Stimulated activated CD8-positive, alpha-beta memory T cell treated with anti-CD3 and anti-CD28 coated beads, Interleukin-4, amount 100 ng/mL, for 1 hour (primary cell): ENCODE measurements at places on chromosomes 7 and 10.

DNA sequence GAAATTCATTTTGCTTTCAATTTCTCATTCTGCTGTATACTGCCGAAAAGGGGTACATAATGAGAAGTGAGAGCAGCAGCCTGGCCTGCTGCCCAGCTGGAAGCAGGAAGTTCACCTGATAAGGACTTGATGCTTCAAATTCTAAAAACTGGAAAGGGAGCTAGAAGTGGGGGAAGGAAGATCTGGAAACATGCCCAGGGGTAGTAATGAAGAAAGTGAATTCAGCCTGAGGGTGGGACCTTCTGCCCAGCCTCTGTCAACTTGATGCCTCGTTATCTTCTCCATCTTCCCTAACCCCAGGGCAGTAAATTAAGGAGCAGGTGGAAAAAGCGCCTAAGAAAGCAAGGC is 69.4 kb downstream of the ARMH3 start:
- no peak for DNase-seq

GRCh38 chr7:98418636-98419315 is 17.9 kb upstream of the BAIAP2L1 start:
- DNase-seq = no peak

DNA sequence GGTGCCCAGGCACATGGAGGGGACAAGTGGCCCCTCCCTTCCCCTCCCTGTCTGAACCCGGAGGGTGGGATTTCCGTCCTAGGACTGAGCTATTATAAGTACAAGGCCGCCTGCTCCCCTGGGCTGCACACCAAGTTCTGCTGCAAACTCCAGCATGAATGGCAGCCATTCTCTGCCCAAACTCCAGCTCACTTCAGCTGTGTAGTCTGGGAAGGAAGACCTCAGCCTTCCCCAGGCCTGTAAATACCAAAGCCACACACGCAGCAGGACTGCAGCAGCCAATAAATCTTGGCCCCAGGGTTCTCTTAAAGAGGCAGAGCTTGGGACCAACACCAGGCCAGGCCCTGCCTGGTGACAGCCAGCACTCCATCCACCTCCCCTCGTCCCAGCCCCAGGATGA is 291.3 kb upstream of the ZMIZ1 start:
- DNase-seq = no peak

DNA sequence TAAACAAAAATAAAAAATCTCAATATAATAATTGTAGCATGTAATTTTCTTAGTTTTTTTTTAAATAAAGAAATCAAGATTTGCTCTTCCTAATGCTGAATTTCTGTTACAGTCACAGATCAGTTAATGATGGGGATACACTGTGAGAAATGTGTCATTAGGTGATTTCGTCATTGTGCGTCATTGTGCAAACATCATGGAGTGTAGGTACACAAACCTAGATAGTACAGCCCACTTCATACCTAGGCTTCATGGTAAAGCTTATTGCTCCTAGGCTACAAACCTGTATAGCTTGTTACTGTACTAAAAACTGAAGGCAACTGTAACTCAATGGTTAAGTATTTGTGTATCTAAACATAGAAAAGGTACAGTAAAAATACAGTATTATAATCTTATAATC is 74.4 kb upstream of the LSM8 start:
- DNase-seq = no peak

DNA sequence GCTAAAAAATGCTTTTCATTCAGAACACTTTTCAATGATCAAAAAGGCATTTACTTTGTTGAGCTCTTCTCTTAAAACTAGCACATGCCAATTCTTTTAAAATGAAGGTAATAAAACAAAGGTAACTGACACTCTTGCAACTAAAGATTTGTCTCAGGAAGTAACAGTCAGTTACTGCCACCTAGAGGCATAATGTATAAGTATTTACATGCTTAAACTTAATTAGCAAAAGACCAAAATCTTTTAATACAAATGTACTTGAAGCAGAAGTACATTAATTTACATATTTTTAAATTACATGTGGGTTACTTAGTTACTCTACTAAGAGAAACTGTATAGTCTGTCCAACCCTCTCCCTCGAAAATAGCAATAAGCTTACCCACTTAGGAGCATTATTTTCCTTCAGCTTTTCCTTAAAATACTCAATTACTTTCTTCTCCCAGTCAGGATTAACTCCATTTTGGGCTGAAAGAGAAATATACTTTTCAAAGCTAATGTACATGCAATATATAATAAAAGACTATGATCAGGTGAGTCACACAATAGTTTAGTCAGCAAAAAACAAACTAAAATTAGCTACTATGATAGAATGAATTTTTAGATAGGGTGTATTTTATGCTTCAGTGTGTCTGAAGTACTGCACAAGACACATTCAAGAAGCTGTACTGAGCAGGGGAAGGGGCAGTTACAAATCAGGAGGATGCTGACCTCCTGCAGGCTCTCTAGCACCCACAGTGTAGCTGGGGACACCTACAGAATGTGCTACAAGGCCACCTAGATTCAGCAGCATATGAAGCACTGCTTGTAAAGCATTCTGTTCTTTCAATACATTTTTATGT is 13.0 kb downstream of the MCMBP start:
- DNase-seq = no peak

GRCh38 chr10:112369495-112370423 is 4.2 kb upstream of the ACSL5 start:
- no peak for DNase-seq

DNA sequence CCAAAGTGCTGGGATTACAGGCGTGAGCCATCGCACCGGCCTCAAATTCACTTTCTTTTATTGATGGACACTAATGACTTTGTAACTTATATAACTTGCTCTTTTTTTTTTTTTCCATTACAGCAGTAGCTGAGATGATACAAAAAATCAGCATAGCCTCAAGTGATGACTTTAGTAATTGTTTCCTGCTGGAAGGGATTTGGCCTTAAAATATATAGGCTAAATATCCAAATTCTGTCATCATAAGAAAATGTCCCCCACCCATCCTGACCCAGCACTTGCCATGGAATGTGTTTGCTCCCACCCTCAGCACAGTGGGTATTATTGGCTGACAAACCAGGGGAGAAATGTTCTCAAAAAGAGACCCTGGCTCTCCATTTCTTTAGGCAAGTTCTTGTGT is 1264.1 kb upstream of the AUTS2 start:
- DNase-seq = no peak

DNA sequence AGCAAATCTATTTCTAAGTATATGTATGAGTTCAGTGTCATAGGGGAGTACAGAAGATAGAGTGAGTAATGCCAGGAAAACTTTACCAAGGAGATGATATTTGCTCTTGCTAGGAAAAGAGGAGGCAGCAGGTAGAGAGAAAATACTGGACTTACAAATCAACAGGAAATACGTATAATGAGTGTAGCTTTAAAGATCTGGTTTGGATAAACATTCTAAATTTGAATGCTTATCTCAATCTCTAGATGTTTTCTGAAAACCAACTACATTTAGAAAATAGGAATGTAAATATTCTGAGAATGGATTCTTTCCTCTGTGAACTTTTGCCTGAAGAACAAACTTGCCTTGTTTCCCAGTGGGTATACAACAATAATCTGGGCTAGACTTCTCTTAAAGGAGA is 46.9 kb upstream of the GNAI1 start:
- DNase-seq = no peak

GRCh38 chr10:17648243-17649035 is 4.5 kb downstream of the STAM start:
- peak; percentile 17 for DNase-seq

- DNase-seq = no peak
Observed at GRCh38 chr7:28267012-28267411, 86.4 kb upstream of the JAZF1 start.

GRCh38 chr10:44975431-44976331 is 2.9 kb downstream of the DEPP1 start:
- no peak for DNase-seq

DNA sequence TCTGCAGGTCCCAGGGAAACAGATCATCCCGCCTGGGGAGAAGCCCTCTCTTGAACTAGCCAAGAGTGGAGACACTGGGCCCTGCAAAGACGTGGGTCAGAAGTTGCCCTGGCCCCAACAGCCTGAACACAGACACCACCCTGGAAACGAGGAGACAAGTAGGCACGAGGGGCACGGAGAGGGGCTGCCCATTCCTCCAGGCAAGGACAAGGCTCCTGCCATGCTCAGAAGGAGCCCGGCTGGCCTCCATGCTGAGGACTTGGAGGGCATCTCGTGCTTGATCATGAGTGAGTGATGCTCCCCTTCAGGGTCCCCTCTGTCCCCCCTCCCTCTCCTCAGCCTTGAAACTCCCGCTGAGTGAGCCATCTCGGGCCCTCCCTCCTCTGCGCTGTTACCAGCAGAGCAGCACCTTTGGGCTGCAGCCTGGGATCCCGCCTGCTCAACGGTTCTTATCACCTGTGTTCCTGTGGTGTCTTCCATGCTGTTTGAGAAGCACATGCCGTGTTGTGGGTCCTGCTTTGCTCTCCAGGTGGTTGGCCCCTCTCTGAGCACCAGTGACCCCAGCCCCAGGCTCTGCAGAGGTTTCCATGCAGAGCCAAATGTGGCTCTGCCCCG is 544.3 kb downstream of the TCERG1L start:
- DNase-seq = no peak

DNA sequence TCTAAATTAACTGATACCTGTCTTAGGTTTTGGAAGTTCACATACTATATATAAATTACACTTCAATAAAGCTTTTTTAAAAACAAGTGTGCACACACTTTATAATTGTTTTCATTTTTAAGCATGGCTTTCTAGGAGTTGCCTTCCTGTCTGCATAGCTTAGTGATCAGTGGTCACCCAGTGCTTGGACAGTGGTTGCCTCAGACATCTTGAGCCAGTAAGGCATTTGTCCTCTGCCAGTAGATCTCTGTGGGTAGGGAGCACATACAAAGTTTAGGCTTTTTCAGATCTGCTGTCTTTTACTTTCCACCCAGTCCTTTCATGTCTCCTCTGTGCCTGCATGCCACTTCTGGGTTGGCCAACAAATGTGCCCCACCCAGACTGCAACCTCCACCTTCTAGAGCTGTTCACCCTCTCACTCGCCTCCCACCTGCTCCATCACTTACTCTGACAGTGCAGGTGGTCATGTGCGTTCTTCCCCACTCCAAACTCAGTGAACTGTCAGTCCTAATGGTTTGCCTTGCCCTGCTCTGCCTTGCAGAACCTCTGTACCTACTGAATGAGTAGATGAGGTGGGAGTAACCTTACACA is 31.7 kb downstream of the TPST1 start:
- no peak for DNase-seq

GRCh38 chr10:69866688-69867461 is 65.2 kb downstream of the COL13A1 start:
- DNase-seq = no peak

GRCh38 chr7:147999962-148000361 is 590.6 kb upstream of the C7orf33 start:
- DNase-seq = no peak

DNA sequence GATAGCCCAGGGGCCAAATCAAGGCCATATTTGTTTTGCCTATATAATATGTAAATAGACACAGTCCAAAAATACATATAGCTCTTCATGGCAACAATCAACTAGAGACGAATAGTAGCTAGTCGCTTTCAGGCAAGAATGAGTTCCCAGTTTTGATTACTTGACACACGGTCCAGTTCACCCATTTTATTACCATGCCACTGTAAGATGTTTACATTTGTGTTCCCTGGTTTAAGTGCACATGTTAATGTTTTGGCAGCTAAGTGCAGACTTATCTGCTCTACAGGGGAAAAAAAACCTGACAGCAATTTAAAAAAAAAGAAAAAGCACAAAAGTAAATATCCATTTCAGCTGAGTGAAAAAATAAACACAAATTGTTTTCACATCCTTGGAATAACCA is 213.1 kb downstream of the TPK1 start:
- no peak for DNase-seq

GRCh38 chr10:78211561-78212051 is 177.9 kb downstream of the RPS24 start:
- no peak for DNase-seq
